CD4-positive, alpha-beta T cell treated with Interleukin-17A for 1 hour (primary cell): ENCODE measurements at places on chromosomes 3 and 15.
A peak's percentile ranks its signal among the peaks of the same experiment; 100 is the strongest.

GRCh38 chr3:52190294-52191074, 7.5 kb upstream of the ALAS1 start:
- no peak for DNase-seq

- DNase-seq = peak; percentile 51
Measured at GRCh38 chr15:40582726-40583246, 11.3 kb upstream of the KNL1 start.

DNA sequence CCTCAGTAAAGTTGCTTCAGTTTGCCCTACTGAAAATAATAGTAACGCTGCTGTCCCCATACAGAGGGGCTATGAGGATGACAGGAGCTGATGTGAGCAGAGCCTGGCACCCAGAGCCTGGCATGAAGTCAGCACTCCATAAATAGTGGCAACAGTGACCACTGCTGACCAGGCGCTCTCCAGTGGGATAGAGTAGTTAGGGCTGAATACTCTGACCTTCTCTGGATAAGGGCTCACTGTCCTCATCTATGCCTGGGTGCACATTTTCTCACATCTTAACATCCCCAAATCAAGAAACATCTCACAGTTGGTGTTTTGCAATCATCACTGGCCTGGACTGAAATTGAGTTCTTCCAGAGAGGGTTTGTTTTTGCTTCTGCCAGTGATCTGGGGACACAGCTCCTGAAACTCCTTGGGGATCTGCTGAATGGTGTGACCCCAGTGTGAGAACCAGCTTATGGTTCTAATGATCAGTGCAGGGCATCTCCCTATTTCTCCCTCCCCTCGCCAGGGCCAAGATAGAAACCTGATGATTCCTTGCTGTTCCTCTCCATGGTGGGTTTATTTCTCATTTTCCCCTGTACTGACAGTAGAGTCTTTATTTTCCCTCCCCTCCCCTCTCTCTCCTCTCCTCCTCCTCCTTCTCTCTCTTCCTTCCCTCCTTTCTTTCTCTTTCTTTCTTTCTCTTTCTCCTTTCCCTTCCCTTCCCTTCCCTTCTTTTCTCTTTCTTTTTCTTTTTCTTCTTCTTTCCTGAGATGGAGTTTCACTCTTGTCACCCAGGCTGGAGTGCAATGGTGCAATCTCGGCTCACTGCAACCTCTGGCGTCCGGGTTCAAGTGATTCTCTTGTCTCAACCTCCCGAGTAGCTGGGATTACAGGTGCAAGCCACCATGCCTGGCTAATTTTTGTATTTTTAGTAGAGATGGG, 3.5 kb upstream of the PCSK6 start:
- no peak for DNase-seq

DNA sequence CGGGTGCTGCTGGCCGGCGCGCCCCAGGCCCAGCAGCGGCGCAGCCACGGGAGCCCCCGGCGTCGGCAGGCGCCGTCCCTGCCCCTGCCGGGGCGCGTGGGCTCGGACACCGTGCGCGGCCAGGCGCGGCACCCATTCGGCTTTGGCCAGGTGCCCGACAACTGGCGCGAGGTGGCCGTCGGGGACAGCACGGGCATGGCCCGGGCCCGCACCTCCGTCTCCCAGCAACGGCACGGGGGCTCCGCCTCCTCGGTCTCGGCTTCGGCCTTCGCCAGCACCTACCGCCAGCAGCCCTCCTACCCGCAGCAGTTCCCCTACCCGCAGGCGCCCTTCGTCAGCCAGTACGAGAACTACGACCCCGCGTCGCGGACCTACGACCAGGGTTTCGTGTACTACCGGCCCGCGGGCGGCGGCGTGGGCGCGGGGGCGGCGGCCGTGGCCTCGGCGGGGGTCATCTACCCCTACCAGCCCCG, 777 bp downstream of the LOXL1 start:
- DNase-seq = peak; percentile 39

DNA sequence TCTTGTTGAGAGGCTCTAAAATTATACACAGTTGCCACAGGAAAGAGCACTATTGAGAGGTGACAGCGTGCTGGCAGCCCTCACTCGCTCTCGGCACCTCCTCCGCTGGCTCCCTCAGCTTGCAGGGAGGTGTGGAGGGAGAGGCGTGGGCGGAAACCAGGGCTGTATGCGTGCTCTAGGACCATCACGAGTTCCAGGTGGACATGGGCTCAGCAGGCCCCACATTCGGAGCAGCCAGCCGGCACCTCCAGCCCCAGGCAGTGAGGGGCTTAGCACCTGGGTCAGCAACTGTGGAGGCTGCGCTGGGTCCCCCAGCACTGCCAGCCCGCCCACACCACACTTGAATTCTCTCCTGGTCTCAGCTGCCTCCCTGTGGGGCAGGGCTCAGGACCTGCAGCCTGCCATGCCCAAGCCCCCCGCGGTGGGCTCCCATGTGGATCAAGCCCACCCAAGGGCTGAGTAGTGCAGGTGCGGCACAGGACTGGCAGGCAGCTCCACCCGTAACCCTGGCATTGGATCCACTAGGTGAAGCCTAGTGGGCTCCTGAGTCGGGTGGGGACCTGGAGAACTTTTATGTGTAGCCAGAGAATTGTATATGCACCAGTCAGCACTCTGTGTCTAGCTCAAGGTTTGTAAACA, 460.6 kb upstream of the ALCAM start:
- no peak for DNase-seq

- no peak for DNase-seq
Measured at GRCh38 chr3:184531626-184532280, 29.8 kb upstream of the EPHB3 start.

- peak; percentile 55 for DNase-seq
Measured at GRCh38 chr3:128922804-128923459, 43.5 kb downstream of the ACAD9 start.

GRCh38 chr3:29758434-29759322, 477.8 kb downstream of the RBMS3 start:
- DNase-seq = no peak

DNA sequence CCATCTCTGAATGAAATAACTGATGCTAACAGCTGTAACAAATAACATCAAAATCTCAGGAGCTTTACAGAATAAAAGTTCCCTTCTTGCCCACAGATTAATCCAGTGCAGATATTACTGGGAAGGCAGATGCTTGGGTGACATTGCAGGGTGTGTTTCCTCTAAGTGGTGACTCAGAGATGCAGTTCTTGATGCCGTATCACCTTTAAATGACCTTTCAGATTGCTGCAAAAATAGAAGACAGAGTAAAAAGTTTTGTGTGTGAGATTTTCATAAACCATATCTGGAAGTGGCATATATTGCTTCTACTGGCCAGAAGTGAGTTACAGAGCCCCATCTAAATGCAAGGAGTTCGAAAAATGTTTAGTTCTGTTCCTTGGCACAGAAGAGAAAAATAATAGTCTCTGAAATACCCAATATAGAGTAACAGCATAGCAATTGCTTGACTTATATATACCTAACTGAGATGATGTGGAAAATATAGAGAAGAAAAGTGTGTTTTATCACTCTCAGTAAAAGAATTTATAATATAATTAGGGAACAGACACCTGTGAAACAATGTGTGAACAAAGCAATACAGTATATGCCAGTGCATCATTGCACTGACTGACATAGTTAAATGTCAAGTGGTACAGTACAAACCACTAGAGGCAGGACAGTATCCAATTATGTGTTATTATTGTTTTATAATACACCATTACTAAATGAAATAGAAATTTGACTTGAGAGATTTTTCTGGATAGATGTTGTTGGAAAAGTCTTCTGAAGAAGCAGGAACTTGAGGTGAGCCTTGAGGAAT, 430.7 kb upstream of the CBLB start:
- no peak for DNase-seq

DNA sequence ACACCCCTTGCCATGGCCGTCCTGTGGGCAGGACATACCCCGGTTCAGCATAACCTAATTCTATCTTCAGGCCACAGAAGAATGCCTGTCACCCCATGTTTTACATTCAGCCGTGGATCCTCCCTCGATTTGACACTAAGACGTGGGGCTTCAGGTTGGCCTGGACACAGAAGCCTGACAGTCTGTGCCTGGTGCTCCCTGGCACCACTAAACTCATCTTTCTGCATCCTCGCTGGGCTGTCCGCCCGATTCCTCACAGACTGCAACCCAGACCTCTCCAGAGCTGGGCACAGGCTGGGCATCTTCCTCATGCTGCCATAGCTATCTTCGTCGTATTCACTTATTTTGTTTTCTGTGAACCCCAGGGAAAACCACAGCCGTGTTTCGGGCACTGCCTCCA, 117.8 kb upstream of the IQSEC1 start:
- DNase-seq = no peak

GRCh38 chr15:46408312-46408711, 773.5 kb downstream of the SQOR start:
- DNase-seq = no peak

GRCh38 chr3:15942936-15943335, 145.2 kb upstream of the ANKRD28 start:
- DNase-seq = no peak

GRCh38 chr3:23202203-23202920, 765 bp upstream of the UBE2E2 start:
- no peak for DNase-seq

GRCh38 chr3:186964616-186965015, 34.3 kb downstream of the ST6GAL1 start:
- no peak for DNase-seq

GRCh38 chr15:33315044-33315443, 4.3 kb downstream of the RYR3 start:
- no peak for DNase-seq

GRCh38 chr15:95603802-95604201, 726.7 kb upstream of the NR2F2 start:
- DNase-seq = no peak

GRCh38 chr3:146757759-146758158, 152.6 kb upstream of the PLSCR5 start:
- DNase-seq = no peak

GRCh38 chr3:159660326-159660725, 328.3 kb upstream of the IL12A start:
- DNase-seq = no peak

GRCh38 chr3:29605845-29606244, 325.0 kb downstream of the RBMS3 start:
- DNase-seq = no peak

DNA sequence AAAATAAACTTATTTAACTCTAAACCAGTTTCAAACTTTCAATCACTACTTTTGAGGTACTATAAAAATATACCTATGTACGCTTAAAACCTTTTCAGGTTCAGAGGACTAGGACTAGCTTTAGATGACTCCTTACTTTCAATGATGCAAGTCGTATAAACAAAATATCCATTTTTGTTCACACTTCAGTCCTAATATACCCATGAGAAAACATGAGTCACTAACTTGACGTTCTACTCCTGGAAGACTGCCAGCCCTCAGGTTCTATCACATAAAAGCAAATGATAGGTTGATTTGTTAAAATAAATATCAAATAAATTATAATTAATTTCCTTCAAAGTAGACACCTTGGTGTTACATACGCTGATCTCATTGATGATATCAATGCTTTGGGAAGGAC, 10.6 kb upstream of the P3H2 start:
- no peak for DNase-seq

GRCh38 chr3:70247955-70248354, 64.5 kb downstream of the MDFIC2 start:
- DNase-seq = no peak

DNA sequence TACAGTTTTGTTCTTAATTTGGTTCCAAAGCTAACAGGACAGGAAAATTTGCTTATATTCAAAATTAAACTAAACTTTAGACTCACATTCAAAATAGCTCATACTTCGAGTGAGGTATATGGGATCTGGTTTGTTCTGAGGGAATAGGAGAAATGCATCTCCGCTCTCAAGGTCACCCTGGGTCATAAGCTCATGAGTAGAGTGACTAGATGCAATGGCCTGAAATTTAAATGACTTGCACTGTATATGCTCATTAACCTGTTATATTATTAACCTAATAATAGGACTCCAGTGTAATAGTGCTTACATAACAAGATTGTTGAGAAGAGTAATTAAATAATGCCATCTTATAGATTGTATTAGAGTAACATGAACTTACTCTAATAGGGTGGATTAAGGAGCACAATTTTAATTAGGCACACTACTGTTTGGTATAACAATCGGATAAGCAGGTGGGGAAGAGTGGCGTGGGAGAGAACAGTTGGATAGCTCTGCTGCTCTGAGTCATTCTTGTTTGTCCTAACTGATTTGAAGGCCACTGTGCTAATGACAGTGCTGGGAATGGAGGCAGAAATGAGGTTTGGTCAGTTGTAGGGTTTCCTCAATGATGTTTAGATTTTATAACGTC, 5.2 kb downstream of the NKTR start:
- no peak for DNase-seq

GRCh38 chr15:99006146-99006545, 1.4 kb downstream of the PGPEP1L start:
- DNase-seq = no peak

DNA sequence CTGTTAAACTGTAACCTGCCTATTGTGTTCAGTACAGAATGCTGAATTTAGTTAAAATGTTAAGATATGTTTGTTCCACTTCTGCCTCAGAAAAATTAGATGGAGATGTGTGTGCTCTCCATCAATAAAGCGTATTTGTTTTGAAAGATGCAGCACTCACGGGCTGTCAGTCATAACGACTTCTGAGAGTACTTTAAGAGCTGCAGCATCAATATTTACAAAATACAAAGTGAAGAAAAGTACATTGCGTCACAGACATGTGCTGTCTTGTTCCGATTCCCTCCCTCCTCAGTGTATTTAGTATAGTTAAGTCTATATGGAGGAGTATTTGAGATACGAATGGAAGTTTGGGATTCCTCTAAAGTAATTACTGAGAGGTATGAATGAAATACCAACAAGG, 166.6 kb downstream of the BBX start:
- no peak for DNase-seq

- peak; percentile 83 for DNase-seq
Measured at GRCh38 chr3:158672215-158673176, at the start of gene LXN. TSS of gene LXN (minus strand) at chr3:158672648. CDS start at chr3:158672478, 170 bp downstream.

DNA sequence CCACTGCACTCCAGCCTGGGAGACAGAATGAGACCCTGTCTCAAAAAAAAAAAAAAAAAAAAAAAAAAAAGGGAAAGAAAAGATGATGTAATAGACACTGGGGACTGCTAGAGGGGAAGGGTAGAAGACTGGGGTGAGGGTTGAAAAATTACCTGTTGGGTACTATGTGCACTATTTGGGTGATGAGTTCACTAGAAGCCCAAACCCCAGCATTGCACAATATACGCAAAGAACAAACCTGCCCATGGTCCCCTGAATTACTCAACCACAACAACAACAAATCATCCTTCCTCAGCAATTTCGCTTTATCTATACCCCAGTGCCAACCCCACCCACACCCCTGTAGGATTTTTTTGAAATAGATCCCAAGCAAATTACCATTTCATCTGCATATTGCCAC, 13.5 kb downstream of the NIPA1 start:
- DNase-seq = no peak

DNA sequence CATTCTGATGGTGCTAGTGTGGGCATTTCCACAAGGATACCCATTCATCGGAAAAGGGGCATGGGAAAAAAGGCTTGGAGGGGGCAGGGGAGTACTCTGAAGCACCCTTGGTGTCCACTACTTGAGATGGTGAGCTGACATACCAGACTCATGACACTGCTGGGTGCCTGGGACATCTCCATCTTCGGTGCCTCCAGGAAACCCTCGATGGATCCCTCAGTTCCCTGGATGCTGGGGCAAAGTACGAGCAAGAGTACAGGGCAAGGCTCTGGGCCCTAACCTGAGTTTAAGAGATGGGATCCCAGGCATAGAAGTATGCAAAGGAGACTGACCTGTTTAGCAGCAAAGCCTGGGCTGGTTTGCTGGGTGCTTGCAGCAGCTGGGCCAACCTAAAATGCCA, 5.2 kb upstream of the IP6K1 start:
- no peak for DNase-seq
